ENCODE measurements at places on chromosomes 3 and 15. TPM values are rescaled to one million over a fixed set of nuclear protein-coding genes. Genes with fewer than 3 reads are reported as not detected.

GRCh38 chr15:101054116-101054515 lies 135.0 kb downstream of the LRRK1 start:
- DNase-seq: no peak

DNA sequence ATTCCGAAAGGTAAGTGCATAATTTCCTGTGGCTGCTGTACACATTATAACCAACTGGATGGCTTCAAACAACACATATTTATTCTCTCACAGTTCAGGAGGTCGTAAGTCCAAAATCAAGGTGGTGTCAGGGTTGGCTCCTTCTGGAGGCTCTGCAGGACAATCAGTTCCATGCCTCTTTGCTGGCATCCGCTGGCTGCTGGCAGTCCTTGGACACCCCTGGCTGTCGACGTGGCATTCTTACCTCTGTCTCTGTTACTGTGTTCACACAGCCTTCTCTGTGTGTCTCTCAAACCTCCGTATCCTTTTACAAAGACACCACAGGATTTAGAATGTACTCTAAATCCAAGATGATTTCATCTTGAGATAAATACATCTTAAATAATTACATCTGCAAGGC lies 398.8 kb upstream of the ATP10A start:
- no peak for DNase-seq

DNA sequence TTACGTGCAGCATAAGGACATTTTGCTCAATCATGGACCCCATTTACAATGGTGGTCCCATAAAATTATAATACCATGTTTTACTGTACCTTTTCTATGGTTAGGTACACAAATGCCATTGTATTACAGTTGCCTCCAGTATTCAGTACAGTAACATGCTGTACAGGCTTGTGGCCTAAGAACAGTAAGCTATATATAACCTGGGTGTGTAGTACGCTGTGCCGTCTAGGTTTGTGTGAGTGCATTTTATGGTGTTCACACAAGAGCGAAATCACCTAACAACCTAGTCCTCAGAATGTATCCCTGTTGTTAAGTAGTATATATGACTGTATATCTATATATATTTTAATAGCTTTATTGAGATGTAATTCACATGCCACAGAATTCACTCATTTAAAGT lies 12.5 kb downstream of the ASB7 start:
- no peak for DNase-seq

GRCh38 chr3:51860703-51861665 lies at the start of gene IQCF2:
Gene IQCF2 (plus strand): TSS chr3:51861615. CDS start chr3:51861667, 52 bp downstream.
- no peak for DNase-seq

GRCh38 chr3:31629054-31629453 lies 96.3 kb downstream of the STT3B start:
- no peak for DNase-seq

DNA sequence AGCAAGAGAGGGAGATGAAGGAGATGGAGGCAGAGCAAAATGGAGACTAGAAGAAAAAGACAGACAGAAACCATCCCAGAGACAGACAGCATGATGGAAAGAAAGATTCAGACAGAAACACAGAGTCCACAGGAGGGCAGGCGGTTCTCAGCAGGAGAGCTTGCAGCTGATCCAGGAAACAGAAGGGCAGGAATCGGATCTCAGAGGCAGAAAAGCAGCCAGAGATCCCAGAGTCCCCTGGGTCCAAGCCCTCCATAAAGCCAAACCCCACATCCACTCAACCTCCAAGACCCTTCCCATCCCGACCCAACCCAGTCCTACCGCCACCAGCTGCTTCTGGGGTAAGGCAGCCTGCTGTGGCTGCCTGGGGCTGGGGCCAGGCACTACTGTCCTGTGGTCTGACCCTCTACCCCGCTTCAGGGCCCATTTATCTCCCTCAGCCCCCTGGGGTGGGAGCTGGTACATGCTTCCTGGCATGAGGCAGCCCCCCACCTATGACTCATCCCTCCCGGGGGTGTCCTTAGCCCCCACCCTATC lies at the start of gene UCN2:
UCN2 (minus strand) TSS at position 400 of the 537 bp plus-strand sequence. CDS start 657 bp downstream, outside the sequence.
- DNase-seq: no peak

DNA sequence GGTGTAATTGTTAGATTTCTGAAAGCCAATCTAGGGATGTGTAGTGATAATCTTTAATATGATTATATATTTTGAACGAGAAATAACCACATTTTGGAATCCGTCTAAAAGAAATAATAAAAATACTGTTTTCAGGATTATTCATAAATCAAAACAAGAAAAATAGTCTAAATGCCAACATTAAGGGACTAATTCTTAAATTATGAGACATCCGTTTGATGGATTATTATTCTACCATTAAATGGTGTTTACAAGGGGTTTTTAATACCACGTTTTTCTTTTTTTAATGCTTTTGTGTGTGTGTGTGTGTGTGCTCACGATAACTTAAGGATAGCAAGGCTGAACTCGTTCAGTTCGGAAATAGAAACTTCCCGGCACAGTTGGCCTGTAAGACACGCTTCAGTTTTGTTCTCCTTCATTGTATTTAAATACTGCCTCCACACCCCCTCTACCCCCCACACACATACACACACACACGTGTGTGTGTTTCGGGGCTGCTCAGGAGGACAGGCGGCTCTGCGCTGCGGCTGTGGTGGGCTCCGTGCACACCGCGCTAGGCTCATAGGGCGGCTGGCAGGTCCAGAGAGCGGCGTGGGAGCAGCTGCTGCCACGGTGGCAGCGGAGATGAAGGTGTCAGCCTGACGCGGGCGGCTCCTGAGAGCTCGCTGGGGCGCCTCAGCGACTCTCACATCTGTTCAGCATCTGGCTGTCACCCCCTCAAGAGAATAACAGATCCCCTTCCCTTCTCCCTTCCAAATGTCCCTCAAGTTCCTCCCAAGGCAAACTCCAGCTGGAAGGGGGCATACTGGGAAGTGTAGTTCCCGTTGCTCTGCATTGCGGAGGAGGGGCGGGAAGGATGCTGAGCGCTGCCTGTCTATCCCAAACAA lies 23.0 kb upstream of the ANP32A start:
- no peak for DNase-seq

DNA sequence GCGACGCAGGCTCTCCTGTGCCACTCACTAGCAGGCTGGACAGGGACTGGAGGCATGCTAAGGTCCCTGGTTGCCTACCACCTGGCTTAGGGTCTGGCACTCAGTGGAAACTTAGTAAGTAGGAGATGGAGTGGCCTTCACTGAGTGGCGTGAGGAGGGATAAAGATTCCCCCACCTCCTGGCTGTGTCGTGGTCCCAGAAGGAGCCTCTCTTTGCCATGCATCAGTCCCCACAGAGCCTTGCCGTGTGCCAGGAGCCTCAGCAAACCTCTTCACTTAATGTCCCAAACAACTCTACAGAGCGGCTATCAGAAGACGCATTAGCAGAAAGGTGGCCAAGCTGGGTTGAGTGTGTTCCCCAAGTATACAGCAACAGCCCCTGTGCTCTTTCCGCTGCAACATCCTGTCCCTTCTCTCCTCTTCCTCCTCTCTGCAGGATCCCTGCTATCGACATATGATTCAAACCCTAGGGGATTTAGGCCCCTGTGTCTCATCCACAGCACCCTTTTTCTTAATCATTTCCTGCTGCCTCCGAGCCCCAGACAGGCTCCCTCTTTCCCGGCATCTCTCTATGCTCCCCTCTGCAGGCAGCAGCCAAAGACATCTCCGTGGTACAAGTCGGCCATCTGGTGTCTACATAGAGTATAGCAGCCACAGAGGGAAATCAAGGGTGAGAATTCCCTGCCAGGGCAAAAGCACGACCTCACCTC lies 66.7 kb downstream of the SLC6A1 start:
- no peak for DNase-seq

DNA sequence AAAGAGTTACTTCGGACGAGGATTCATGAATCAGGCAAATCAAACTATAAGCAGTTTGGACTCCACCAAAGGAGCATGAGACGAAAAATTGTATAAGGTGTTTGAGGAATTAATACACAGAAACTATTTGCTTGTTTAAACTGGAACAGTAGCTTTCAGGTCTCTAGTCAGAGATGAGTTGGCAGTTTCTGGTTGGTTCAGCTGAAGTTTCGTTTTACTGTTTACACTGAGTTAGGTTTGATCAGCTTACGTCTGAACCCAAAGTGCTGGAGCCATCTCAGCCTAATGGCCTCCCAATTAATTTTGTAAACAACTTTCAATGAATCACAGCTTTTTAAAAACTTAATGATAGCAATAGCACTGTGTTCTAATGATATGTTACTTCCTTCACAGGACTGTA lies 703.7 kb downstream of the NLGN1 start:
- DNase-seq: no peak

DNA sequence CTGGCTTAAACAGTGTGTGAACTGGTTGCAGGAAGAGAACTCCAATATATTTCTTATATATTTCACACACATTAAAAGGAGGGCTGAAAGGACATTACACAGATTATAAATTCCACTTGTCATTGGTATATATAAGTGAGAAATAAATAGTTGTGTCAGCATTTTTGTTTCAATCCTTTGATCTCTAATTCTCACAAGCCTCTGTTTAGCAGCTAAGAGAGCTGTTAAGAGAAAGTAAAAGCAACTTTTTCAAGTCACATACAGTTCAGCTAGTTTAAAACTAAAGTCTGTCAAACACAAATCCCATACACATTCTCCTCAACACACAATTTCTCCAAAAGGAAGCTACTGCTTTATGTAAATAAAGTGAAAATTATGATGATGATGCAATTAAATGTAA lies 70.5 kb upstream of the CCDC39 start:
- DNase-seq: no peak

DNA sequence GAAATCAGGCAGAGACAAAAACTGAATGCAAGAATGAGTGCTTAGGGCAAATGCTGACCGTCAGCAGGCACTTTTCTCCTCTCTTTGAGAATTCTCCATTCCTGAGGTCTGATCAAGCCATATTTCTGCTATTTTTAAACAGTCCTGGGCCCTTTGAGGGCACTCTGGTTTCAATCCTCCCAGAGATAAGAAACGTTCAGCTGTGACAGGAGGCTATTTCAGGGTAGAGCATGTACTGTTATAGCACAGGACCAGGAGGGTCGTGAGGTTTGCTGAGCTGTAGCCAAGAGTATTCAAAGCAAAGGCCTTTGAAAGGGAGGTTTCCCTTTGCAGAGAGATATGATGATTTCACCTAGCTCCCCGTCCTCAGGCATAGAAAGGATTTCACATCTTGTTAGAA lies 39.6 kb upstream of the PDZRN3 start:
- DNase-seq: no peak

CFAP91 gene
- 0.92 TPM for total RNA-seq

ARNT2 gene
- total RNA-seq: under 0.01 TPM

SH2D7 gene
- total RNA-seq: not detected

GOLGA8O gene
- total RNA-seq: 0.20 TPM

ROPN1 gene
- not detected for total RNA-seq
